ENCODE measurements at places on chromosomes 2 and 18. TPM values are rescaled to one million over a fixed set of nuclear protein-coding genes. Genes with fewer than 3 reads are reported as not detected.

DNA sequence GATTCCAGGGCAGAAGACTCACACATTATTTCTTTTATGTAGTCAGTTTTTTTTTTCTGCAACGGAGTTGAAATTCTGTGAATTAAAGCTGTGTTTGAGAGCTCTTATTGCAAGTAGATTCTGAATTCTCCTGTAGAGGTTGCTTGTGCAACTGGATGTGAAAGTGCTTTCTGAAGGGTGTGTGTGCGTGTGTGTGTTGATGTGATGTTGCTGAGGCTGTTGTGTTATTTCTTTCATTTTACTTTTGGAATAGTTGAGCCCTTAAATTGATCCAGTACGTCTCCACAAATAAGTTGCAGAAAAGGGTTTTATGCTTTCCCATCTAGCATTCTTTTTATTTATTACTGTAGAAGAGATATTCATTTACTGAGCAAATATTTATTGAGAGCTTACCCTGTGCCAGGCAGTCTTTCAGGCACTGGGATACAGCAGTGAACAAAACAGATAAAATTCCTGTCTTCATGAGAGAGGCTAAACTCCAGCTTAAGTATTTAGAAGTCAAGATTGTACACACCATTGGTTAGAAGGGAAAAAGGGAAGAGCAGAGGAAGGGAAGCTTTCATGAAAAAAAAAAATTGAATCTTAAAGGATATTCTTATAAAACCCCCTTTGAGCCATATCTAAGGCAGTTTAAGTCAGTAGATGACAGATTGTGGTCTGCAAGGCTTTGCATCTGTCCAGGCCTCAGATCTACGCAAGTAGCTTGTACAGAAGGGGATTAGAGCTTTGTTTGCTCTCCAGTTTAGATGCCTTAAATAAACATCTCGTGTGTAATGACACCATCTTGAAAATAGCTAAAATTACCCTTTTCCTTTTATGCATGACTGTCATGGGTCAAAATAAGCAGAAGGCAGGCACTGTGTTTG is 58.2 kb downstream of the MYO1B start:
- no peak for DNase-seq

DNA sequence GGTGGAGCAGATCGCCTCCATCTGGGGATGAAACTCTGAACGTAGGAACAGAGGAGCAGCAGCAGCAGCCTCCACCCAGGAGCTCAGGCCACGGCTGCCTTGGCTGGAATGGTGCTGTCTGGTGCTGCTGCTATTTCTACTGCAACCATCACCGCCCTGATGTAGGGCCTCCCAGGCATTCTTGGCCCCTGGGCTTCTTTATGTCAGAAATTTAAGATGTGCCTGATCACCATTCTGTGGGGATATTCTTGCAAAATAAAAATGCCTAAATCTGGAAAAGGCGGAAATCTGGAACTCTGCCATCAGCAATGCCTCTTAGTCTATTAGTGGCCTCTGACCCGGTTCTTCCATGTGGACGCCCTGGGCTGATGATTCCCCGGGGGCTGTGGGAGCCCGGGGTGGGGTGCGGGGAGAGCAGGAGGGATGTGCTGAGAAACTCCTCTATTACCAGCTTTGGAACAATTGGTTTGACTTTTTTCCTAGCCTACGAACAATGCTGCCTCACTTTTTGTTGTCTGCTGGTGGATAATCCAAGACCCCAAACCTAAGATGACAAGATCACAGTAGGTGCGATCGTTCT is 47.2 kb downstream of the FAM124B start:
- DNase-seq, result no peak

GRCh38 chr2:54613794-54614257 is 109.6 kb upstream of the EML6 start:
- DNase-seq, result no peak

The NT5C1B gene
- 1.0 TPM for polyA plus RNA-seq

DNA sequence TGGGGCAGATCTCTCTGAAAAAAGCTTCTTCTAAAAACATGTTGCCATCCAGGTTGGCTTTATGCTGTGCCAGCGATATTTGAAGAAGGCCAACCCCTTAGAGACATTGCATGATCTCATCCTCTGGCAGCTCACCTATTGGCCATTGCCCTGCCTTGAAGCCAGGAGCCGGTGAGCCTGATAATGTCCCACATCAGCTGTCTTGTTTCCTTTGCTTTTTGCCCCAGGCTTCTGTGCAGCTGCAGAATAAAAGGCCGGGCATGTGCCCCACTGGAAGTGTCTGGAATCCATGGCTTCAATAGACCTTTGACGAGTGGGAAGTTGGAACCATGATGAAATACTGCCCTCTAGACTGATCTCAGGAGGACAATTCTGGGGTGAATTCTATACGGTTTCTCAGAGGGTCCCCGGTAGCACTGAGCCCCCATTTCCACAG is 523.5 kb upstream of the ZEB2 start:
- DNase-seq, result no peak

DNA sequence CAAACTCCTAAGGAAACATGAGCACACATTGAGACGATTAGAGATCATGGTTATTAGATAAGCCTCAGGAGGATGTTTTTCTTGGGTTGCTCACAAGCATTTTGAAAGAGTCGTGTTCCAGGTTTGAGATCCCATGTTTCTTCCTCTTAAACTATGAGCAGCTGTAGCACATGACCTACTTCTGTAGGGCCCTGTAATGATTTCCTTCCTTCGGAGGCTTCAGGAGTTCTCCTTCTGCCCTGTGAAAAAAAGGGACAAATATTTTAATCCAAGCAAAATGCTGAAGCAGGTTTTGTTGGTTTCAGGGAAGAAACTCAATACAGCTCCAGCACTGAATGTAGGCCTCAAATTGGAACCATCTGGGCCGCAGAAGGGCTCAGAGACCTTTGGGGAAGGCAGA is 82.6 kb downstream of the POU3F3 start:
- DNase-seq, result no peak

GRCh38 chr2:36695746-36696415 is 626 bp upstream of the VIT start:
- no peak for DNase-seq

- peak; percentile 57 for DNase-seq
These were observed 727 bp downstream of the FBXO11 start for GRCh38 chr2:47905386-47906156.

- DNase-seq, result no peak
These were observed 190.3 kb downstream of the C1D start for GRCh38 chr2:67872481-67872880.

- no peak for DNase-seq
These were observed 25.6 kb upstream of the PRLH start for GRCh38 chr2:237540823-237541222.

DNA sequence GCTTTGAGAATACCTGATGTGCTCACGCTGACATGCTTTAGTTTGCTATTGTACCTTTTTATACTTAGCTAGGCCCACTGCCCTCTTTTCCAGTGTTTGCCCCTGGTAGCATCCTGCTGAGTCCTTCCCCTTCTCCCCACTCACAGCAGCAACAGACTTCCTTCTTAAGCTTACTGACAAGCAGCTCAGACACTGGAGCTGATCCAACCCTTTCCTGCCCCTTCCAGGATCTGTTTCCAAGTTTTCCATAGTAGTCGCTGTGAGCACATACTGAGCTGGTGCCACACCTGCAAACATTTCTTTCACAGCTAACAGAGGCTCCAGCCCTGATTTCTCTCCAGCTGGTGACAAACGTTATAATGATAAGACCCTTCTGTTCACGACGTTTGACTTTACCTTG is 991.4 kb upstream of the CELF4 start:
- no peak for DNase-seq

DNA sequence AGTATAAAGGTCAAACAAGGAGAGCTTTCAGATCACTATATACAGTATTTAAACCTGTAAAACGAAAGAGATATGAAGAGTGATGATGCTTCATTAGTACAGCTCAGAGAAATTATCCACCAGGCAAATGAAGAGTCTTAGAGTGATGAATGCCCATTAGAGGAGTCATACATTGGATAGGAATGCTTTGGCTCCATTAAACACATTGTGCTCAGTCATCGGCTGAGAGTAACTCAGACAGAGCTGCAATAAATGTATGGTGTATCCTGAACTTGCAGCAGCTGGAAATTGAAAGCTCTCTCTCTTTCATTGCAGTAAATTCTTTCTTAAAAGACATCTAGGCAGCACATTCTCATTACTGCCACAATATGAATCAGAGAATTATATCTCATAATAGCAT is 340.8 kb upstream of the SPHKAP start:
- DNase-seq, result no peak

The FAM110C gene
- polyA plus RNA-seq, result 13.4 TPM

DNA sequence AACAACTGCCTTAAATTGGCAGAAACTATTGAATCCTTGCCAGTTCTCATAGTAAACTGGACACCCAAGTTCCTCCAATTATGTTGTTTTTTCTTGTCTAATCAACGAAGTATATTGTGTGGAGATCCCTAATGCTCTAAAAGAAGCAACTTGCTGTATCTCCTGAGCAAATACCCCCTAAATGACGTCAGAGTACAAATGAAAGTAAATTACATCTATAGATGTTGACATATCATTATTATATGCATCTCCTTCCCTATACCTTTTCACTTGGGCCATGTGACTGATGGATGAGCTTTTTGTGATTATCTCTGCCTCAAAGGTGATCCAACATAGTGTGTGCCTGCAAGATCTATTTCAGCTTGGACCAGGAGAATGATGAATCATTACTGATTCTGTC is 159.4 kb downstream of the CCDC148 start:
- DNase-seq, result no peak

The CXCR1 gene
- polyA plus RNA-seq, result not detected

DNA sequence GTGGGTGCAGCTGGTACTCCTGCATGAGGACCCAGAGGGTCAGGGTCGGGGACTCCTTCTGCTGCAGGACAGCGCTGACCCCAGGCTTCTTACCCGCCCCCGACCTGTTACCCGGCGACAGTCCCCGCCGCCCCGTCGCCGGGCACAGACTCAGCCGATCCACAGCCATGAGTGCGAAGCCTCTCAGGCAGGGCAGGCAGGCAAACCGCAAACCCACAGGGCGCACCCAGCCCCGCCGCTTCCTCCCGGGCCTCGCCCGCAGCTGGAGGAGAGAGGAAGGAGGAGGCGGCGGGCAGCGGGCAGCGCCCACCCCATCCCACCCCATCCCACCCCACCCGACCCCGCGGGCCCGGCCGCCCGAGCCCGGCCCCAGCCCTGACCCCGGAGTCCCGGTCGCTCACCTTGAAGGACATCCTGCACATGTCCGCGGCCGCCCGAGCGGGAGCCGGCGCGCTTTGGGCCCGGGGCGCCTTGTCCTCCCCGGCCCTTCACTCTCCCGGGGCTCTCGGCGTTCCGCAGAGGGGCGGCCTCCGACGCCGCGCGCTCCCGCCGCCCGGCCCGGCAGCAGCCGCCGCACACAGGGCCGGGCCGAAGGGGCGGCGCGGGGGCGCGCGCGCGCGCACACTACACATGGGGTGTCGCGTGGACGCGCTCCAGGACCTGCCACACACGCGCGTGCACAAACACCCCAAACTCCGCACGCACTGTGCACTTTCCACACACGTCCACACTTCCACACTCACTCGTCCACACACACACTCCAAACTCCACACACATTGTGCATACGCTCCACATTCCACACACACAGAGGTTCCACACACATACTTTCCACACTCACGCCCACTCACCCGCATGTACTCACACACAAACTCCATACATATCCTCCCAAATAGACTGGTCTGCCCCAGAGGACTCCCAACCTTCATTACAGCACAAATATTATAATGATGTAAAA is at the start of gene ANKRD29:
Gene ANKRD29 (minus strand): TSS at position 603 of the 955 bp plus-strand sequence. CDS start 181 bp downstream, at position 422.
- DNase-seq, result peak; percentile 15

- DNase-seq, result no peak
These were observed 1.1 kb upstream of the FN1 start for GRCh38 chr2:215436705-215437565.

DNA sequence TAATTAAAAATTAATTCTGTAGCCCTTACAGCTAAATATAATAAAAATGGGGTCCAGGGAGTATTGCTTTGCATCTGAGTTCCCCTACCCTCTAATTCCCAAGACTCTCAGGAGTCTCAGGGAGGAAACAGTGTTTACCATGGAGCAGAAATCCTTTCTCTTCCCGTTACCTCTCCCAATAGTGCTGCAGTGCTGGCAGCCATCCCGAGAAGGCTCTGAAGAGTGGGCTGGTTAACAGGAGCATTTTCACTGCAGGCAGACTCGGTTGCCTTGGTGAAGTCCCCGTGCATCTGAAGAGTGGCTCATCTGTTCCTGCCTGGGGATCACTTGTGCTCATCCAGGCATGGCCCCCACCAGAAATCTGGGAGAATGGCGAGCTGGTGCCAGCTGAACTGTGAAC is 41.8 kb upstream of the TMEM178A start:
- DNase-seq, result no peak

DNA sequence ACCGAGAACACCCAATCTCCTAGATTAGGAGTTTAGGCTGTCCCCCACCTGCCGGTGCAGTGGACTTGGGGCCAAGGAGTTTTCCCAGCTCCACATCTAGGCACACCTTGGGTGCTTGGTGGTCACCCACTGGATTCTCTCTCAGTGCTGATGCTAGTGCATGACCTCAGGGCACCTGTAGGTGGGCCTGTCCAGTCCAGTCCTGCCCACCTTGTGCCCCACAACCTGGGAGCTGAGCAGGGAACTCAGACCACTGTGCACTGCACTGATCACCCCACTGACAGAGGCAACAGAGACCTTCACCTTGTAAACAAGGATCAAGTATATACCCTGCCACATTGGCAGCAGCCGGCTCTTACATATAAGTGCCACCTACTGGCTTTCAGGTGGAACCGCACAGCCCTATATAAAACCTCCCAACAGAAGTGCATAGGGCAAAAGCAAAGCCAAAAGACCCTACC is 12.7 kb upstream of the CDH19 start:
- no peak for DNase-seq

DNA sequence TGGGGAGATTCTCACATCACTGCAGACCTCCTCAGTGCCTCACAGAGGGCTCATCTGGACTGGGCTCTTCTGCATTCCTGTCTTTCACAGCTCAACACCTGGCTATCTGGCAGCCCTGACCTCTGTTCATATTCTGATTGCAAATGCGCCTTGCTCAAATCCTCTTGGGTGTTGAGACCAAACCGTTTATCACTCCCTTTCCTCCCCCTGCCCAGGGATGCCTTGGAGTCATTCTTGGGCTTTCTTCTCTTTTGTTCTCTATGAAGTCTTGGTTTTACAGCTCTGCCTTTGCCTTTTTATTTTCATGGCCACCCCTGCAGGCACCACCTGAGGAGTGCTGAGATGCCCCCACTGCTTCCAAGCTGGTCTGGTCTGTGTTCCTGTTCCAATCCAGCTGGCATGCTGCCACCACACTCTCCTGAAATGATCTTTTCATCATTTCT is 26.3 kb downstream of the TUBB6 start:
- no peak for DNase-seq

- DNase-seq, result no peak
These were observed 158.2 kb downstream of the LCLAT1 start for GRCh38 chr2:30605197-30605596.

GRCh38 chr18:33304277-33304676 is 136.2 kb downstream of the CCDC178 start:
- DNase-seq, result no peak

DNA sequence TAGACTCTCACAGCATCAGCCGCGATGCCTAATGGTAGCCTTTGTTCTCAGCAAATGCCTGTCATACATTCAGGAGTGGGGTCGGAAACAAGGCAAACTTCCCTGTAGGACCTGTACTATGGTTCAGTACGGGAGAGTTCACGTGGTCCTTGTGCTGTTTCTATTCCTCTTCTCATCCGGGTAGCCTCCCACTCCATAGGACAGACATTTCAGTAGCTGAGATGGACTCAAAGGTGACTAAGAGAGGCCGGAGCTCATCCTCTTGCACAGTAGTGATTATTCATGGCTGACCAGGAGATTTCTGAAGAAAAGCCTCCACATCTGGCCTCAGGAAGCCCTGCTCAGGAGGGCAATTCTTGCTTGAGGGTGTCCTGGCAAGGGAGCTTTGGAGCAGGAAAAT is 117.8 kb upstream of the SPRED2 start:
- no peak for DNase-seq

- DNase-seq, result no peak
These were observed 667 bp downstream of the GFPT1 start for GRCh38 chr2:69386360-69386759.
